ENCODE measurements at places on chromosomes 11 and 22.

- no peak for DNase-seq
These were observed 141.0 kb downstream of the ARHGAP42 start for GRCh38 chr11:100827934-100828661.

GRCh38 chr22:44304354-44304753 is 8.4 kb downstream of the SHISAL1 start:
- no peak for DNase-seq

DNA sequence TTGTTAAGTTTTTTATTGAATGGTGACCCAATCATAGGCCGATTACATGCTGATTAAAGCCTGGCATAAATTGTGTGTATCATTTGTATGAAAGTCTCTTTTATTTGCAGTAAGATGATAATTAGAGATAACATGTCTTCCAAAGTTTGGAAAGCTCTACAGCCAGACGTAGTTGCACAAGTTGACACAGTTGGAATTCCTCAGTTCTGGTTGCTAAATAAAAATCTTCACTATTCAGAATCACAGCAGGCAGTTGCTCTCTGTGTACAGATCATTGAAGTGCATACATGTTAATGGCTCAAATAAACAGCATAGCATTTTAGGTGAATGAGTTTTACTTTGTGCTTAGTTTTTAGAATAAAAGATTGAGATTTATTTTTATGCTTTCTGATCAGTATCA is 69.5 kb downstream of the ARHGAP42 start:
- DNase-seq, result no peak

DNA sequence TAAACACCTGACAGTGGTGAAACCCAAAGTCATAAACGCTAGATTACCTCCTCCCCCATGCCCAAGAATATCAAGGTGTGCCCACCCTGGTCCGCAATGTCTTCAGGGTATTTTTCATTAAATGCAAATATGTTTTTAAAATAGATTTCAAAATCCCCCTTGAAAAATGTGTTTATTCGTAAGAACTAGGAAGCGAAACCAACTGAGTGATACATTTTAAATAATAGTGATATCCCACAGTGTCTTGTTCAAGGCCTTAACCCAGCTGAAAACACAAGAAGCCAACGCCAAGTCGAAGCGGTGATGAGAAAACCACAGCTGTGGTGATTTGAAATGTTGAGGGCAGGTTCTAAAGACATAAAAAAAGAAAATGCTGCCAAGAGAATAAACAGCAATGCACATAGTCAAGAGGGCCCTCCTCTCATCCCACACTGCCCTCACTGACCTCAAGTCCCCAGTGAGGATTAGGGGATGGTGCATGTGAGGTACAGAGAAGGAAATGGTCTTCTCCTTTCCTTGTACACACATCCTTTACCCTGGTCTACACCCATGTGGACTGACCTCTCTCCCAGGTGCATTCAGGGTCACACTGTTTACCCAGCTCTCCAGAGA is 25.5 kb downstream of the KCNJ1 start:
- DNase-seq, result no peak

DNA sequence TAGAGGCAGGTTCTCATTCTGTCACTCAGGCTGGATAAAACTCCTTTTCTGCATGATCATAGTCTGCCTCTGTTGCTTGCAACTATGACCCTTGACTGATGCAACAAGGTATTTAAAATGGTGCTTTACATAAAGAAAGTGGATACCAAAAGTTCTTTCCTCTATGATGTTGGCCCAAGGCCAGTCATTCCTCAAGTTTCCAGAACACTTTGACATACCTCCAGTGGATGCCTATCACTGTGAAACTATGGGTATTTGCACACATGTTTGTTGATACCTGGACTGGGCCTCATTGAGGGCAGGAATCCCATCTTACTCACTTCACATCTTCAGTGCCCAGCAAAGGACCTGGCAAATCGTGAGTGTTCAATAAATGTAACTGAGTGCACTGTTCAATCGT is 159.0 kb upstream of the ZC3H12C start:
- DNase-seq, result no peak

- no peak for DNase-seq
These were observed 246.6 kb upstream of the PLET1 start for GRCh38 chr11:112507281-112507680.

DNA sequence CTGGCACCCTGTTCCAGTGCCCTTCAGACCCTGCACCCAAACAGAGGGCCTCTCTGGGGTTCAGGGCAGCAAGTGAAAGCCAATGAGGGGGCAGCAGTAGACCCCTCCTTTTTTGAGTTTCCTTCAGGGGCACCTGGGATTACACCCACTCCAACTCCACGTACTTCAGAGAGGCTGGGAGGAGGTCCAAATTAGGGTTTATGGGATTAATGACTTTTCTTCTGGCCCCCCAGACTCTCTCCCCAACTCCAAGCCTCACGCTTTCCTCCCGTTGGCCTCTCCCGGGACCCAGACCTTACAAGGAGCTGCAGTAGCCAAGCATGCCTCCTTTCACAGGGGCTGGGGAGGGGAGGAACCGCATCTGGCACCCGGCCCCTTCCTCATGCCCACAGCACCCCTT is 101.7 kb downstream of the NECTIN1 start:
- DNase-seq, result no peak

- no peak for DNase-seq
These were observed 23.9 kb upstream of the TMPRSS13 start for GRCh38 chr11:117953024-117953671.

- DNase-seq, result no peak
These were observed 49.3 kb upstream of the LINC01488 start for GRCh38 chr11:69431893-69432738.

DNA sequence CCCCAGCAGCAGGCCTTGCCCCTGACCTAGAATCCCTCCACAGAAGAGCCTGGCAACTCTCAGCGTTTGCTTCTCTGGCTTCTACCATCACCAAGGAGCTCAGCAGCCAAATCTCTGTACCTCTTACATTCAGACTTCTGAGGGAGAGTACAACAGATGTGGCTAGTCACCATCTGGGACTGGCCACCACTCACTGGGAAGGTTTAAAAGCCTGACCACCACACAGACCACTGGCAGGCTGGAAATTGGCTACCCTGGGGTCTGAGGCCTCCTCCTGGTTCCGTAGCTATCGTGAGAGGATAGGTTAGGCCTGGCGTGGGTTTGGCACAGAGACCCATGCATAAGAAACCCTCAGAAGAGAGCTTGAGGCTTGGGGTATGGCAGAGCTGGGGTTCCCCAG is 478.5 kb upstream of the CADM1 start:
- no peak for DNase-seq

GRCh38 chr22:47550524-47551430 is 788.3 kb downstream of the TBC1D22A start:
- DNase-seq, result no peak

- DNase-seq, result no peak
These were observed 95.3 kb downstream of the DBX1 start for GRCh38 chr11:20064961-20065405.

GRCh38 chr11:28976012-28976800 is 868.0 kb downstream of the METTL15 start:
- DNase-seq, result no peak

GRCh38 chr22:49663311-49663711 is 164.4 kb downstream of the BRD1 start:
- peak; percentile 55 for DNase-seq

- DNase-seq, result no peak
These were observed 7.6 kb downstream of the IGSF9B start for GRCh38 chr11:133949129-133949528.

DNA sequence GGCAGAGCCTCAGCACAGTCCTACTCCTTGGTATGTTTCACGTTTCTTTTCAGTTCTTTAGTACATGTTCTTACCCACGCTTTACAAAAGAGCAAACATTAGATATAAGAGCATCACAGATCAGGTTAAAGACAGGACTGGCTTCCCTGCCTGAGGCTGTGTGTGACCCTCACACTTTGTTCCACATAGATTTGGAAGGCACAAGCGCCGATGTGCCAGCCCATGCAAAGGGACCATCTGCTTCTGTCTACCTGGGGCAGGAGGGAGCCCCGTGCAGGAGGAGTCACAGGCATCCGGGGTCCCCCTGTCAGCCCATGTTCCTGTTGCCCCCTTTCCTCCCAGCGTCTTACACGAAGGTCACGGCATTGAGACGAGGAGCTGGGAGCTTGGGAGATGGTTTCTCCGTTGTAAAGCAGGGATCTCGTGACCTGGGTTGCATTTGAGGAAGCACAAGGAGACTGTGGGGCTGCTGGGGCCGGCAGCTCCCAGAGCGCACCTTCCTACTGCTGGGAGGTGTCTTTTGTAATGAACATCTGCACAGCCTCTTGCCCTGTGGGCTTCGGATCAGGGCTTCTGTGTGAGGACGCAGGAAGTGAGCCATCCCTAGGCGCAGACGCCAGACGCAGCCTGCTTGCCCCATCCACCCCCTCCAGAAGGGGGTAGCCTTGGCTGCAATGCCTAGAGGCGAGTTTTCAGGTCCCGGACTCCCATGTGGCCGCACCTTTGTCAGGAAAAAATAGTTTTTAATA is 72.6 kb downstream of the SCN3B start:
- no peak for DNase-seq

GRCh38 chr11:117600234-117600783 is 196.7 kb downstream of the DSCAML1 start:
- no peak for DNase-seq

DNA sequence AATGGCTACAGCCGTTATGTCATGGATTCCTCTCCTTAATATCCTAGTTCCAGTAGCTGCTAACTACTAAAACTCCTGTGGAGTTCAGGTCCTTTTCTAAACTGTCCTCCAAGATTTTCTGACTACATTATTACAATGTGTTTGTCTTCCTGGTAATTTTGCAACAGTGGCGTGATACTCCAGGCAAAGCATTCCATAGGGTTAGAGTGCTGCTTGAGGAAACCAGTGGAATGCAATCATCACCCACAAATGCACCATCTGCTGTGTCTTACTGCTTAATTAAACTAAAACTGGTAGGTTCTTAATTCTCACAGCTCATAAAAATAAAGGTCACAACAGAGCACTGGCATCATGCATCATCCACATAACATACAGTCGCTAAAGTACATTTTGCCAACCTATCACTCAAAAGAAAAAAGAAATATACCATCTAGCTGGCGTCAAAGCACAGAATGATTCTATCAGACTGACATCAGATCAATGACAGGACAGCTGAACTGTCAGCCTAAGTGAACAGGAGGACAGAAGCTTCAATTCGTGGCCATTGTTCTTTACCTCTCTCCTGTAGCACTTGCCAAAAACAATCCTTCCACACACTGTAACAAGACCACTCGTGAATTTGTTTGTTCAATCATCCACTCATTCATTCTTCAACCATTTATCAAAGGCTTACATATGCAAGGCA is 182.5 kb downstream of the CADM1 start:
- DNase-seq, result no peak

DNA sequence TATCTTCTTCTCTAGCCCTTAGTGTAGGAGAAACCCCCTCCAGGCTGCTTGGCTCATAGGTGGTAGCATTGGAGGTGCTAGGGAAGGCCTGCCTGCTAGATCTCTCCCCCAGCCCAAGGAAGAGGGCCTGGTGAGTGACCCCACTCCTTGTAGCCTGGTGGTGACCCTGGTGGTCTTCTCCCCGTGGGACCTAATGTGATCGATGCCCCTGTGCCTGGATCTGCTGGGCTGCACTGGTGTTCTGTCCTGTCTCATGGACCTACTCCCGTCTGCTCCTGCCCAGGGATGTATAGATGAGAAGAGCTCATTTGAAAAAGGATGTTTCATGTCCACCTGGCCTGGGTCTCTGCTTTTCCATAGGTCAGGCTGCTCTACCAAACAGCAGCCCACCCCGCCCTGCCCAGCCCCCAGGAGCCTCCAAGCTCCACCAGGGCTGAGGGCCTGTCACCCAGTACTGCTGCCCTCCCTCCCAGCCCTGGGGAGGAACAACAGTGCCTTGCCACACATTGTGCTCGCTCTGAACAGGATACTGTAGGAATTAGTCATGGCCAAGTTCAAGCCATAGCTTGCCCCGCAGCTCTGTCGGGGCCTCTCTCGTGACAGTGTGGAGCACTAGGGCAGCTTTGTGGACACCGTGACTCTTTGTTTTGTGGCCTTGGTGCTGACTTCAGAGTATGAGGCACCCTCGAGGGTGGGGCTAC is 19.7 kb downstream of the SLC37A2 start:
- DNase-seq, result no peak

- no peak for DNase-seq
These were observed 52.6 kb downstream of the ARHGAP42 start for GRCh38 chr11:100739666-100740065.

DNA sequence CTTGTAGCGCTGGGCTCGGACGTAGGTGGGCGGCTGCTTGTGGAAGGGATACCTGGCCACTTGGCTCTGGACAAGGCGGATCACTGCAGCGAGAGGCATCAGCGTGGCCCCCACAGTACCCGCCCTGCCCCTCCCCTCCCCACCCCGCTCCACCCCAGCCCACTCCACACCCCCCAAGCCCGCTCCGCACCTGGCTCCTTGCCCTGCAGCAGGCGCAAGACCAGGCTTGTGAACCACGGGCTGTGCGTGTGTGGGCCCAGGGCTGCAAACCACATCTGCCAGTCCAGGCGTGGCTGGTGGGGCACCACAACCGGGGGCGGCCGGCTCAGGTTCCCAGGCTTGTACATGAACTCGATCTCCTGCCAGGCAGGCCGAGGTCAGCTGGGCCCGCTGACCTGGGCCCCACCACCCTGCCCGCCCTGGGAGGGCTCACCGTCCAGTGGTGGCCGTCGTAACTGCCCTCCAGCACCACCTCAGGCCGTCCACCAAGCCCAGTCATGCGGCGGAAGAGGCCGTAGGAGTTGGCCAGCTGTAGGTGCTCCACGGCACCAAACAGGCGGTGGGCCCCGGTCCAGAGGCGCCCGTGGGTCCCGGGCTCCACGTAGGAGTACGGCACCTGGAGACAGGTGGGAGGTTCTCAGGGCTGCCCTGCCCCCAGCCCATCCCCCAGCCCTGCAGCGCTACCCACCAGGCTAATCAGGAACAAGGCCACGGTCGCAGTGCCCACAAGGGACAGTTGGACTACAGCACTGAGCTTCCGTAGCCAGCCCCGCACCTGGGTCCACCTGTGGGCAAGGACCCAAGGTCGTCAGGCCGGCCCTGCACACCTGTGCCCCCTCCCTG is 2.9 kb downstream of the LMF2 start:
- DNase-seq, result no peak
